ENCODE measurements at places on chromosomes 5 and 9. TPM values are rescaled to one million over a fixed set of nuclear protein-coding genes. Genes with fewer than 3 reads are reported as not detected.

The IFNA2 gene
- not detected for total RNA-seq

The AK8 gene
- not detected for total RNA-seq

The RGP1 gene
- total RNA-seq, result 29.5 TPM

GRCh38 chr5:73534011-73534644 lies 31.3 kb downstream of the ANKRA2 start:
- H3K36me3 ChIP-seq, result no peaks in the 10 kb centered on the region
- peaks cover 45% of the 10 kb centered on the region for H3K27me3 ChIP-seq
- no peak for DNase-seq
- H3K27ac ChIP-seq, result no peak overlapping the region
- H3K4me1 ChIP-seq, result no peaks in the 10 kb centered on the region
- H3K4me3 ChIP-seq, result no peak overlapping the region

GRCh38 chr9:127279717-127280285 lies 15.2 kb downstream of the GARNL3 start:
- DNase-seq, result no peak
- H3K36me3 ChIP-seq, result no peaks in the 10 kb centered on the region
- no peak overlapping the region for H3K4me3 ChIP-seq
- no peaks in the 10 kb centered on the region for H3K4me1 ChIP-seq

DNA sequence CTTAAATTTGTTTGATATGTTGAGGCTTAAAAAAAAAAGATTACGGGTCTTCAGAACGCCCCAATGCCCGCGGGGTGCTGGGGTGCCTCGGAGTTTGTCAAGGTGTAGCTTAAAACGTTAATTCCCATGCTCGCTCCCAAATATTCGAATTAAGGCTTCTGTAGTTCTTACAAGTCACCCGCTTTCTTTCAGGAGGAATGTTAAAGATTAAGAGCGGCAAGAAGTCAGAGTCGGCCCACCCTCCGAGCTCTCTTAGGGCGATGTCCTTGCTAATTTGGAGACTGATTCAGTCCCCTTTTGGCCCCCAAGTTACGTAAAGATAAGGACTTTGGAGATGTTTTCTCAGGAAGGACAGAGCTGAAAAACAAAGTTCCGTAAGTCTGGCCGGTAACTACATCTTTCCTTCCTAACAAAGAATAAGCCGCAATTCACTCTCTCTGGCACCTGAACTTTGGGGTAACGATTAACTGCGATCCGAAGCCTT lies 746 bp upstream of the NPM1 start:
- DNase-seq, result no peak
- peaks cover 47% of the 10 kb centered on the region for H3K4me1 ChIP-seq
- H3K36me3 ChIP-seq, result peaks cover 39% of the 10 kb centered on the region
- H3K27me3 ChIP-seq, result peaks cover 2% of the 10 kb centered on the region
- H3K27ac ChIP-seq, result peak overlapping the region; percentile 98

DNA sequence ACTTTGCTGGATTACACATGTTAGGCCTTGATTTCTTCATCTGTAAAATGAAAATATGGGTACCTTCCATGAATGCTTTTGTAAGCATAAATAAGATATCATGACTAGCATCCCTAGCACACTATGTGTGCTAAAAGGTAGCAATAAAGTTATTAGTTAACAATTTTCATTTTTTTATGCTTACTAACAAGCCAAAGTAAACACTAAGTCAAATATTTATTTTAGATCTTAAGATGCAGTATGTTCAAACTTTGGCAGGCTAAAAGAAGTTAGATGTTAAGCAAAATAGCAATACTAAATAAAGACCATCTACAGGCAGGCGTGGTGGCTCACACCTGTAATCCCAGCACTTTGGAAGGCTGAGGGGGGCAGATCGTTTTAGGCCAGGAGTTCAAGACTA lies 169.1 kb downstream of the BNC2 start:
- no peak overlapping the region for H3K4me3 ChIP-seq
- H3K36me3 ChIP-seq, result no peaks in the 10 kb centered on the region
- H3K27me3 ChIP-seq, result no peaks in the 10 kb centered on the region
- no peaks in the 10 kb centered on the region for H3K4me1 ChIP-seq
- H3K27ac ChIP-seq, result no peak overlapping the region

DNA sequence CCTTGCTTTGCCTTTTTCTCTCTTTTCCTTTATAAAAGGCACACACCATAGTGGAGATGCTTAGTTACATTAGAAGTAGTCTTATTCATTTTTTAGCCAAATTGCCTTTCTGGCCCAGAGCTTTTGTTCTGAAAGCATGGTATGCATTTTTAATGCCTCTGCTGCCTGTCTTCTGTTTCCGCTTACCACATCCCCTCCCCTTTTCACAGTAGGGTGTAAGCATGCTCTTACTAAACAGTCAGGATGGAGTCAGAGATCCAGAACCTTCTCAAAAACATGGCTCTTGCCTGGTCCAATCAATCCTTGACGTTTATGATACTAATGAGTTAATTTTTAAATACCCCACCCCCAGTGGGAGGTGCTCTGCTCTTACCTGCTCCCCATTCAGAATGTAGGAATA lies 22.5 kb downstream of the PPP3R2 start:
- no peak for DNase-seq
- H3K4me3 ChIP-seq, result no peak overlapping the region
- H3K27ac ChIP-seq, result no peak overlapping the region
- peaks cover 15% of the 10 kb centered on the region for H3K36me3 ChIP-seq
- H3K27me3 ChIP-seq, result no peaks in the 10 kb centered on the region

The LCN2 gene
- not detected for total RNA-seq

DNA sequence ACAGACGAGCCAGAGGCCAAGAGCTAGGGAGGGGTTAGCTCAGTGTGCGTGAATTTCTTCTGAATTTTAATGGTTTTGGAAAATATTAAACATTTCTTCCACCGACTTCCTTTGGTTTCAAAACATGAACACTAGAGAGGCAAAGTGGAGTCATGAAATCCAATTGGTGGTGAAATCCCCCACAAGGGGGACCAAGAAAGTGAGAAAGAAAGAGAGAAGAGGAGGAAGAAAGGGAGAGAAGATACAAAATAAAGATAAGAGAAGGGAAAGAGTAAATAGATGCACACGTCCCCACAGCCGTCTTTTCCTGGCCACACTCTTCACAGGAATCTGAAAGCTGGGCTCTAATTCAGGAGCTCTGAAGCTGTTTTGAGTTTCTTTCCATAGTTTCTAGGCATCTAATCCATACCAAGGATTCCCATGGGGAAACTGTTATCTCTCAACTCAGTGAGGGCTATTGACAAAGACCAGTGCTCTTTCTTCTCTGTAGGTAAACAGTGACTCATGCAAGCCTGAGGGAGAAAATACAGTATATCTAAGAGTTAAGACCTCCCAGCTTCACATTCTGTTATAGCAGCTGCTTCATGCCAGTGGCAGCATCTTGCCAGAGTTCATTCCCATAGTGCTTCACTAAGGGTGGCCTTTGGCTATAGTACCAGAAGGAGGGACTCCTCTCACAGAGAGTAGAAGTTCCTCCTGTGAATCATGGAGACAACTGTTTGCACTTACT lies 115.8 kb upstream of the LIFR start:
- H3K27me3 ChIP-seq, result peaks cover 9% of the 10 kb centered on the region
- DNase-seq, result no peak
- H3K4me1 ChIP-seq, result no peaks in the 10 kb centered on the region
- no peaks in the 10 kb centered on the region for H3K36me3 ChIP-seq
- no peak overlapping the region for H3K27ac ChIP-seq

The GABBR2 gene
- total RNA-seq, result not detected

GRCh38 chr9:111759762-111760639 lies 34.7 kb downstream of the SHOC1 start:
- no peaks in the 10 kb centered on the region for H3K36me3 ChIP-seq
- peak; percentile 40 for DNase-seq
- no peaks in the 10 kb centered on the region for H3K27me3 ChIP-seq

The RLN2 gene
- 3.6 TPM for total RNA-seq

The MYOT gene
- total RNA-seq, result not detected

- no peak overlapping the region for H3K4me3 ChIP-seq
- DNase-seq, result no peak
- H3K36me3 ChIP-seq, result no peaks in the 10 kb centered on the region
- no peaks in the 10 kb centered on the region for H3K27me3 ChIP-seq
- H3K4me1 ChIP-seq, result no peaks in the 10 kb centered on the region
These were observed 694.5 kb upstream of the RIOK2 start for GRCh38 chr5:97877588-97877987.

- no peaks in the 10 kb centered on the region for H3K27me3 ChIP-seq
- no peak overlapping the region for H3K4me3 ChIP-seq
- no peak overlapping the region for H3K27ac ChIP-seq
- H3K36me3 ChIP-seq, result no peaks in the 10 kb centered on the region
- H3K4me1 ChIP-seq, result no peaks in the 10 kb centered on the region
These were observed 2.0 kb downstream of the SPINK7 start for GRCh38 chr5:148314187-148314586.

Measured in activated CD4-positive, alpha-beta memory T cell treated with anti-CD3 and anti-CD28 coated beads, Interleukin-2, amount 10 ng/mL, durations not matched to agents 7 days and 5 days (primary cell).